ENCODE measurements at places on chromosomes 7 and 10.

DNA sequence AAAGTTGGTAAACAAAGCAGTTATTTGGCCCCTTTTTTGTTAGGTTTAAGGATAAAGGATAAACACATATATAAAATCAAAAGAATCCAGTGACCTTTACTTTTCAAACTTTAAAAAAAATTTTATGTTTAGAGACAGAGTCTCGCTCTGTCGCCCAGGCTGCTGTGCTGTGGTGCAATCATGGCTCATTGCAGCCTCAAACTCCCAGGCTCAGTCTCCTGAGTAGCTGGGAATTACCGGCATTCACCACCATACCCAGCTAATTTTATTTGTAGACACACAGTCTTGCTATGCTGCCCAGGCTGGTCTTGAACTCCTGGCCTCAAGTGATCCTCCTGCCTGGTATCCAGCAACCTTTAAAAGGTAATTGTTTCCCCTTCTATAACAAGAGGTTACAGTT lies 31.3 kb downstream of the GNA12 start:
- peaks cover 9% of the 10 kb centered on the region for H3K4me1 ChIP-seq
- H3K4me3 ChIP-seq, result no peak overlapping the region
- DNase-seq, result no peak
- no peaks in the 10 kb centered on the region for H3K27me3 ChIP-seq
- H3K36me3 ChIP-seq, result no peaks in the 10 kb centered on the region
- no peak overlapping the region for H3K27ac ChIP-seq

GRCh38 chr7:143485500-143485899 lies 7.8 kb downstream of the TAS2R41 start:
- H3K4me1 ChIP-seq, result no peaks in the 10 kb centered on the region
- no peak overlapping the region for H3K27ac ChIP-seq
- DNase-seq, result peak; percentile 25

DNA sequence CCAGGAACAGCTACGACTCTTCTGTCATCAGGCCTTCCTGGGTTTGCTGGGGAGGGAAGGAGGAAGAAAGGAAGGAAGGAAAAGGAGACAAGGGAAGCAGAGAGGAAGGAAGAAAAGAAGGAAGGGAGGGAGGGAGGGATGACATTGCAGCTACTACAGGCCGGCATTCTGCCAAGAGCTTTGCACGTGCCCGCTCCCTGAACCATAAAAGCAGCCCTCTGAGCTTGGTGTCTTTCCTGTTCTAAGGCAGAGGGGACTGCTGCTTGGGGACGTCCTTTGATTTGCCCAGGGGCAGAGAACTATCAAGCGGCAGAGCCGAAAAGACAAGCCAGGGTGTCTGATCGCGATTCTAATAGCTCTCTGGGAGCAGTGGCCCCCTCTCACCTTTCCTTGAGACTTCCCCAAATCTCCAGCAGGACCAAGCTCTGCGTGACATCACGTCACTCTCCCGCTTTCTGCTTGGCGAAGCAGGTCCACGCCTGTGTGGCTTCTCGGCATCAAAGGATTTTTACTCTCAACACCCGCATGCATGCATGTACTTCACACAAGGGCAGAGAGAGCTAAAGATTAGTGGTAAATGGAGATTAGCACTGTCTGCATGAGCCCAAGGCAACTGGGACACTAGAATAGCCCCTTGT lies 167.8 kb upstream of the AUTS2 start:
- DNase-seq, result no peak
- H3K27me3 ChIP-seq, result no peaks in the 10 kb centered on the region
- no peak overlapping the region for H3K4me3 ChIP-seq
- H3K27ac ChIP-seq, result no peak overlapping the region
- no peaks in the 10 kb centered on the region for H3K4me1 ChIP-seq

GRCh38 chr10:132905661-132906060 lies 36.7 kb downstream of the CFAP46 start:
- H3K27ac ChIP-seq, result no peak overlapping the region
- no peak overlapping the region for H3K4me3 ChIP-seq
- peaks cover 9% of the 10 kb centered on the region for H3K4me1 ChIP-seq
- no peaks in the 10 kb centered on the region for H3K27me3 ChIP-seq
- DNase-seq, result no peak
- no peaks in the 10 kb centered on the region for H3K36me3 ChIP-seq

DNA sequence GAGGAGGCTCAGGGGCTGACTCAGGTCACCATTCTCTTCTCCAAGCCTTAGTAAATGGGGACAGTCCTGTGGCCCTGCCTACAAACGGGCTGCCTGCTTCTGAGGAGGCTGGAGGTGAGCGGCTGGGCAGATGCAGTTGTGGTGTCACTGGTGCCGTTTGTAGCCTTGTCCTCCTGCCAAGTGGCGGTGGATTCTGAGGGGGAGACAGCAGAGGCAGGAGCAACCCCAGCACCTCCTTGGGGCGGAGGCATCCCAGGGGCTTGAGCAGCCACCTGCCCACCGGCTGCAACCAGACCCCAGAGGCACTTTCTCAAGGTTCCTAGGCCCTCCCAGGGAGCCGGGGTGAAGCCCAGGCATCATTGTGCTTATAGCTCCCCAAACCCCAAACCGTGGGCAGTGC lies 112.5 kb downstream of the ZMIZ1 start:
- no peak overlapping the region for H3K27ac ChIP-seq
- H3K36me3 ChIP-seq, result no peaks in the 10 kb centered on the region
- no peak for DNase-seq
- H3K27me3 ChIP-seq, result no peaks in the 10 kb centered on the region
